SHP77 (cell line): ENCODE measurements at places on chromosomes 2 and 18.

DNA sequence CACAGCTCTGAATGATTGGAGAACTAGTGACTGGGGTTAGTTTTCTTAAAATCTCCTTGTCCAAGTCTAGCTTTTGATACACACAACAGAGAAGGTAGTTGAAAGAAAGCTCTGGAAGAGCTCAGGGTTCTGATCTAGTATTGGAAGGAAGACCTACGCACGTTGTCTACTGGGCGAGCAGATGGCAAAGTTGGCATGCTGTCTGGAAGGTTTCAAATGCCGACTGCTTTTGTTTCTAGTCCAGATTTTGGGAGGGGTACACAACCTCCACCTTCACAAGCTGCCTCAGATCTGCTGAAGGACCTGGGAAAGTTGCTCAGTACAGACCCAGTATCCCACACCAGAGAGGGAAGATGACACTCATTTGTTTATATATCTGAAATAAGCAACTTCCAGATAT is 507.3 kb downstream of the RNF144A start:
- no peak for DNase-seq

DNA sequence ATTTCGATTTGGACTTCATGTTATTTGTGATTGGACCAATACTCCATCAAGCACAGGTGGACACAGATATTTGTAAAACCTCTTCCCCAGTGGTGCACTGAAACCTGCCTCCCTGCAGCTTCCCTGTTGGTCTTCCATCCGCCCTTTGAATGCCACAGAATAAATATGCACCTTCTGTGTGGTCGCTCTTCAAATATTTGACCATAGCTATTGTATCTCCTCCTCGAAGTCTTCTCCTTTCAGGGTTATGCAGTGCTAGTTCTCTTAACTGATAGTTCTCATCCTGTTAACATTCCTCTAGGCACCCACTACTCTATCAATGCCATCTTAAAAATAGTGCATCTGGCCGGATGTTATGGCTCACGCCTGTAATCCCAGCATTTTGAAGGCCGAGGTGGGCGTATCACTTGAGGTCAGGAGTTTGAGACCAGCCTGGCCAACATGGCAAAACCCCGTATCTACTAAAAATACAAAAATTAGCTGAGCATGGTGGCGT is 12.5 kb downstream of the SPATS2L start:
- DNase-seq: no peak

DNA sequence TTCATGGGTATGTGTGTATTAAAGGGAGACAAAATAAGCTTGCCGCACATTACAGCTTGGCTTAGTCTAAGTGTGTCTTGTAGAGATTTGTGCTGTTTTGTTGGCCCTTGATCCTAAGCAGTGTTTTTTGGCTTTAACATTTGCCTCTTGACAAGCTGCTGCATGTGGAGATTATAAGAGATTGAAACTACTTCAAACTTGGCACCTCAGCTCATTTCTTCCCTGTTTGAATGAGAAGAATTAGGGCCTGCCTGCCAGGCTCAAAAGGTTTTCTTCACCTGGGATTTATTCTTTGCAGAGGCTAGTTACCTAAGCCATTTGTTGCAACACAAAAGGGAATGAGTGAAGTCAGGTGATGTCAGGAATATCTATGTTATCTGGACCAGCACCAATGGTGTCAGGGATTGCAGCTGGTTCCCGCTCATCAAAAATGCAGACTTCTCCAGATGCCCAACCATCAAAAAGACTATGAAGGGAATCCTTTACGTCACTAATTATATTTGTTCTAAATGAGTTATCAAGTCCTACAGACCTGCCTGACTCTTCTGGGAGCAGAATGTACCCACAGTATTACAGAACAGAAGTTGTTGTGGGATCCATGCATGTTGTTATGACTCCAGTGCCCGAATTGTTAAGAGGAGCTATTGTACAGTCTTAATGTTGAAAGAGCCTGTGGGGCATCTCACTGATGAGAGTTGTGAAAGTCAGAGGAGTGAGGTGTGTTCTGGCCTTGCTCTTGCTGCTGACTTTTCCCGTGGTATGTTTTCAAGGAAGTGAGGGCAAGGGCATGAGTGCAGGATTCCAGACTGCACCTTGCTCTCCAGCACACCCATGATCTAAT is 31.0 kb downstream of the ABCA12 start:
- DNase-seq: no peak

- DNase-seq: no peak
Observed at GRCh38 chr2:177188482-177189469, 23.8 kb upstream of the HNRNPA3 start.

- DNase-seq: no peak
Observed at GRCh38 chr2:62032096-62032495, 126.6 kb downstream of the COMMD1 start.

DNA sequence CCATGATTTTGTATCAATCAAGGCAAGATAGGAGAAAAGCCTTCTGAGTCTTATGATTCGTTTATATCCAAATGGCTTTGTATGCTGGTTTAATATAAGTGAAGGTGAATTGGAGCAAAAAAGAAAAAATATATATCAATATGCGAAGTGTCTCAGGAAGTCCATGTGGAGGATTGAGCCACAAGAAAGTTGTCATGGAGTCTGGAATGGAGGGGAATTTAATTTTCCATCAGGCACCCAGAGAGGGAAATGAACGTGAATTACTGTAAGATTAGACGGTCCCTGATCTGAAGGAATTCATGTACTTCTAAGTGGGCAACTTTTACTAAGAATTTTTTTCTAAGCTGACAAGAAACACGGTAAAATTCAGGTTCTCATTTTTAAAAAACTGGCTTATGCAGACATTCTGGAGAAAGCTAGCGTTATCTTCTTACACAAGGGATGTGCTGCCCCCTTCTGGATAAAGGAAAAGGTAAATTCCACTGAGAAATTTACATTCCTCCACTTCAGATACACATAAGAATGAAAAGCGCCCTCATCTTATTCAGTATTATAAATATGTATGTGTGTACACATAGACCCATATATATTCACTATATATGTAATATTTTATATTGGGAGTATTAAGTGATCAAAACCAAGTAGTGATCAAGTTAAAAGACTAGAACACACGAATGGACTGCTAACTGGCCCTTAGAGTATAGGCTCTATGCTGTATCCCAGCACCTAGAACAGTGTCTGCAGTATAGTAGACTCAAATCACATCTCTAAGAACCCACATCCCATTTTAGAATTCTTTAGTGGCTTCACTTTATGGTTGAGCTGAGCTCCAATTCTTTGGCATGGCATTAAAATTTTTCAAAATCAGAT is 289.0 kb upstream of the TFPI start:
- peak; percentile 39 for DNase-seq

DNA sequence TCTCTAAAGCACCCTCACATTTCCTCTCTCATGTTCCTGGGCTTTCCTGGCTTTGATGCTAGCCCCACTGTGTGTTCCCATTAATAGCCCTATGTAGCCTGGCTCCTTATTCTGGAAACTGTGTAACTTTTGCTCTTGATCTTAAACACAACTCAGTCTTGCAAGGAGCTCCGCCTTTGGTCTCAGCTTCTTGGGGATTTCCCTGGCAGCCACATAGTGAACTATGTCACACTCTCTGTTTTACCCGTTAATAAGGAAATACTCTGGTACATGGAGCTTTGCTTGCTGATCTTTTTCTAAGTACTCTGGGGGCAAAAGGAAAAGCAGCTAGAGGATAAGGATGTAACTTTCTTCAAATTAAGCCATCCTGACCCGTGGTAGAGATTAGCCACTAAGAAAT is 259.3 kb downstream of the NEDD4L start:
- no peak for DNase-seq
